ENCODE measurements at places on chromosomes 3 and 15. TPM values are rescaled to one million over a fixed set of nuclear protein-coding genes. Genes with fewer than 3 reads are reported as not detected.
A peak's percentile ranks its signal among the peaks of the same experiment; 100 is the strongest.

Gene C3orf85
- polyA plus RNA-seq: not detected

DNA sequence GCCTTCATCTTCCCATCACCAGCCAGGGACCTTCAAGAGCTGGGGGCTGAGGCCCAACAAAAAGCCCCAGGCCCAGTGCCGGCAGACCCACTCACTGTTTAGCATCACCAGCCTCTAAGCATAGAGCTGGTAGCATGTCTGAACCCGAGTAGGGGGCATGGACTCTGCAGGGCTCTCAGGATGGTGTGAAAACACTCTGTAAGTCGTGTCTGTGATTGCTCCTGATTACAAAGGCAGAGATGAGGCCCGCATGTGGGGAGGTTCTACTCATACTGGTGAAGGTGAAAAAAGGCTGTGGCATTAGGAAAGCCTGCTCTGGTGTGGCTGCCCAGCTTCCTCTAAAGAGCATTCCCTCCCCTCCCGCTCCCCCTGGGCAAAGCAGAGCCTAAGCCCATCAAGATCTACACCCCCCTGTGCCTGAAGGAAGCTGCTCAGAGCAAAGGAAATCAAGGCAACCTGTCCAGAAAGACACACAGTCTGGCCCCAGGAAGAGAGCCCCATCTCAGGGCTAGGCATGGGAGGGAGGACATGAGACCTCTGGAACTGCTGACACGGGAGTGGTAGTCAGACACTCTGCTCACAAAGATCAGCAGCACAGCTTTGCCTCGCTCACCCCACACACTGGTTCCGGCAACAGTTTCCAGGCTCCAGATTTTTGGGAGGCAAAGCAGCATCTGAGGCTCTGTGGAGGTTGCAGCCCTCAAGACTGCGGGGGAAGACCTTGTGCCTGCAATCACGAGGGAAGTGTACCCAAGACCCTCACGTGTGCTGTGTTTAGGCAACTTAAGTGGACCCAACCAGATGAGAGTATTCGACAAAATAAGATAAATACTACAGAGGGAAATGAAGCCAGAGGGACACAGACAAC lies 36.7 kb downstream of the CCDC12 start:
- DNase-seq: peak; percentile 28

- DNase-seq: no peak
Observed at GRCh38 chr3:53842436-53843194, 3.6 kb downstream of the CHDH start.

Gene RUVBL1
- polyA plus RNA-seq: 19.6 TPM

- DNase-seq: no peak
Observed at GRCh38 chr15:85312486-85312885, 67.9 kb upstream of the AKAP13 start.
